ENCODE measurements at places on chromosomes 1 and 21.

- H3K4me3 ChIP-seq: no peak overlapping the region
- no peak for DNase-seq
- H3K27me3 ChIP-seq: no peaks in the 10 kb centered on the region
- H3K36me3 ChIP-seq: peaks cover 55% of the 10 kb centered on the region
Observed at GRCh38 chr21:37165586-37165985, 92.5 kb downstream of the TTC3 start.

GRCh38 chr1:215970406-215970805, 403.3 kb downstream of the KCTD3 start:
- no peak overlapping the region for H3K4me3 ChIP-seq
- no peaks in the 10 kb centered on the region for H3K27me3 ChIP-seq
- no peaks in the 10 kb centered on the region for H3K4me1 ChIP-seq

GRCh38 chr1:94067196-94067595, 53.8 kb downstream of the ABCA4 start:
- no peak for DNase-seq
- H3K27me3 ChIP-seq: no peaks in the 10 kb centered on the region
- no peak overlapping the region for H3K4me3 ChIP-seq
- H3K27ac ChIP-seq: no peak overlapping the region
- H3K36me3 ChIP-seq: no peaks in the 10 kb centered on the region

DNA sequence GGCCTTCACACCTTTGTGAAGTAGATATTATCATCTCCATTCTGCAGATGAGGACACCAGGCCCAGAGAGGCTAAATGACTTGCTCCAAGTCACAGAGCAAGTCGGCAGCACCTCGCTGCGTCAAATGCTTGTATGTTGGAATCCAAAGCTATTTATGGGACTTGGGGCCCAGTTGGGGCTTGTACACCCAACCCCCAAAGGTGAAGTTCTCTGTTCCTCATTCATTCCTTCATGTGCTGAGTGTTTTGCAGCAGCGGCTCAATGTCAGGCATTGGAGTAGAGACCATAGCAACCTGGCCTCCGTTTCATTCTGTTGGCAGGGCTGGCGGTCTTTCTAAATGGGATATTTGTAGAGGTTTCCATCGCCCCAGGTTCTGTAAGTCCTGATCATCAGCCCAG, 113.4 kb upstream of the SLC25A33 start:
- peaks cover 25% of the 10 kb centered on the region for H3K27me3 ChIP-seq
- H3K27ac ChIP-seq: peak overlapping the region; percentile 26
- H3K4me3 ChIP-seq: no peak overlapping the region
- H3K36me3 ChIP-seq: no peaks in the 10 kb centered on the region
- peaks cover 40% of the 10 kb centered on the region for H3K4me1 ChIP-seq
- DNase-seq: no peak

DNA sequence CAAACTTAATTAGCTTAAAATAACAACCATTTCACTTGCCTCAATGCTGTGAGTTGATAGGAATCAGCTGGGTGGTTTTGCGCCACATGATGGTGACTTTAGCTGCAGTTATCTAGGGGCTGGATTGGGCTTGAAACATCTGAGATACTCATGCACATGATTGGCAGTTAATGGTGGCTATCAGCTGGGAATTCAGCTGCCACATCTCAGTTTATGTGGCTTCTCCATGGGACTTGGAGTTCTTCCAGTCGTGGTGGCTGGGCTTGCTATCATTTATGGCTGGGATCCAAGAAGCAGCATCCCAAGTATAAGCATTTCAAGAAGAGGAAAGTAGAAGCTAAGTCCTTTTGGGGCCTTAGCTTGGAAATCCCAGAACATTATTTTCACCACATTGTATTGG, 36.4 kb downstream of the PDC start:
- no peak overlapping the region for H3K27ac ChIP-seq
- H3K27me3 ChIP-seq: no peaks in the 10 kb centered on the region
- H3K36me3 ChIP-seq: peaks cover 9% of the 10 kb centered on the region

- peak; percentile 85 for DNase-seq
- H3K27ac ChIP-seq: peak overlapping the region; percentile 44
- peaks cover 23% of the 10 kb centered on the region for H3K4me1 ChIP-seq
- H3K4me3 ChIP-seq: peak overlapping the region; percentile 54
- H3K36me3 ChIP-seq: no peaks in the 10 kb centered on the region
Observed at GRCh38 chr1:65002508-65003315, 36.4 kb upstream of the JAK1 start.
